ENCODE measurements at places on chromosomes 6 and 20.

GRCh38 chr20:34415079-34415478 is 52.0 kb downstream of the ITCH start:
- DNase-seq = no peak

DNA sequence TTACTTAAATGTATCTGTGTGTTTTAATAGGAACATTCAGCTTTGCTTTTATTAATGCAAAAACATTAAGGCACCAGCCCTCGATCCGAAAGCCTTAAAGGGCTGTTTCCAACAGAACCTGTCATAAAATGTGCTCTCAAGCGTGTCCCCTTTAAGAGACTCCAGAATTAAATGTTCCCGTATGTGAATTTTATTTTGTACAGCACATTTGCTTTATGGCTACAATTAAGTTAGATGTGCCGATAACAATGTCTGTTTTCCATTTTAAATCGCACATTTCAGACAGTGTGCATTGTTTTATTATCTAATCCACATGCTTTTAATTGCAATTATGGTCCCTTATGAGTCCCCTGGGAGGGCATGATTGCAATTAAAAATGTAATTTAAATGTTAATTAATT is 198.9 kb downstream of the TSHZ2 start:
- DNase-seq = no peak

DNA sequence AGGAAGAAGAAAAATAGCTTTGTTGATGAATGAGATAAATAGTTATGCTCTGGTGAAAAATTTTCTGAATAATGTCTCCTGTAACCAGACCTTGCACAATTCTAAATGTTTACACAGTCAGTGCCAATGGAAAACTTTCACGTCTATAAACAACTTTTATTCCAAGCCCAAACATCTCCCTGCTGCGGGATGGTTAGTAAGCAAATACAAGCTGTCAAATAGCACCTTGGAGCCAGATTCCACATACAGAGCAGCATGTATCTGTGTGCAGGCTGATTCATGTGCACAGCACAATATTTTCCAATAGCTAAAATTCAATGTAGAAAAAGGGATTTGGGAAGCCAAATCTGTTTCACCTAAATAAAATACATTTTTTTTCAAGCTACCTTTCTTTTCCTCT is 813.3 kb downstream of the HACE1 start:
- DNase-seq = no peak

GRCh38 chr6:54244430-54244829 is 63.8 kb upstream of the TINAG start:
- no peak for DNase-seq

GRCh38 chr20:58179432-58180099 is 48.9 kb downstream of the ANKRD60 start:
- no peak for DNase-seq

GRCh38 chr6:43444036-43444435 is 11.3 kb downstream of the DLK2 start:
- DNase-seq = no peak

DNA sequence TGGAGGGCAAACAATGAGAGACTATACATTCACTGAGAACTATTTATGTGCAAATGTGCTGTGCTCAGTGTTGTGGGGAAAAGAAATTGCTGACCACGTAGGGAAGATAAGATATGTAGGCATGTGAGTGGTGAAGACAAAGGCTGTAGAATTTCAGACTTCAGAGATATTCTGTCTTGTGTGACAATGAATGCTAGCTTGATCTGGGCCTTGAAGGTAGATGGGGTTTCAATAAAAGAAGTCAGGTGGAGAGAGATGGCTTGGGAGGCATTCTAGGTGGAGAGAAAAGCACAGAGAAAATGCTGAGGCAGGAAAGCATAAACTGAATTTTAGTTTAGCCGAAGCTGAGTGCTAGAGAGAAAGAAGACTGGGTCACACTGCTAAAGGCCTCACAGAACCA is 56.8 kb upstream of the EEF1A1 start:
- DNase-seq = no peak

DNA sequence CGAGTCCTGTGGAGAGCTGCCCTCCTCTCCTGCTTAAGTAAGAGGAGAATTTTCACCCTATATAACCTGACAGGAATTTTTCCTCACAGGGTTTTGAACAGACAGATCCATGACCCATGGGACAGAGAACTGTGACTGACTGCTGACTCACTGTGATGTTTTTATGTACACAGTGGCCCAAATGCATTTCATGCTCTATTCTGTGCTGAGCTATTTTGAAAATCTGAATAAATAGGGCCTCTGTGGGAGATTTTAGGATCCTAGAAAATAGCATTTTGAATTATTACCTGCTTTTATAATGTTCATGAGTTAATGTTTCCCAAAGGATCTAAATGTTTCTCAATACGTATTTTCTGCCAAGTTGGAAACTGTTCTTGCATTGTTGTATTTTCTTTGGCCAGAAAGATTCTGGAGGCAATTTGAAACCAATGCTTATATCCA is 577.4 kb downstream of the HTR1B start:
- DNase-seq = peak; percentile 8

- DNase-seq = no peak
These were observed 2.3 kb downstream of the TCEA2 start for GRCh38 chr20:64065062-64065973.

- no peak for DNase-seq
These were observed 429.1 kb downstream of the ADGRB3 start for GRCh38 chr6:69064226-69064625.

GRCh38 chr6:139240161-139241010 is 51.4 kb downstream of the TXLNB start:
- no peak for DNase-seq

- peak; percentile 39 for DNase-seq
These were observed 19.2 kb downstream of the MCUR1 start for GRCh38 chr6:13795041-13795750.

GRCh38 chr20:14726591-14726990 is 389.2 kb upstream of the FLRT3 start:
- DNase-seq = no peak

Measured in GM04503 (cell line).